WERI-Rb-1 (cell line): ENCODE measurements at places on chromosomes 16 and 17.

DNA sequence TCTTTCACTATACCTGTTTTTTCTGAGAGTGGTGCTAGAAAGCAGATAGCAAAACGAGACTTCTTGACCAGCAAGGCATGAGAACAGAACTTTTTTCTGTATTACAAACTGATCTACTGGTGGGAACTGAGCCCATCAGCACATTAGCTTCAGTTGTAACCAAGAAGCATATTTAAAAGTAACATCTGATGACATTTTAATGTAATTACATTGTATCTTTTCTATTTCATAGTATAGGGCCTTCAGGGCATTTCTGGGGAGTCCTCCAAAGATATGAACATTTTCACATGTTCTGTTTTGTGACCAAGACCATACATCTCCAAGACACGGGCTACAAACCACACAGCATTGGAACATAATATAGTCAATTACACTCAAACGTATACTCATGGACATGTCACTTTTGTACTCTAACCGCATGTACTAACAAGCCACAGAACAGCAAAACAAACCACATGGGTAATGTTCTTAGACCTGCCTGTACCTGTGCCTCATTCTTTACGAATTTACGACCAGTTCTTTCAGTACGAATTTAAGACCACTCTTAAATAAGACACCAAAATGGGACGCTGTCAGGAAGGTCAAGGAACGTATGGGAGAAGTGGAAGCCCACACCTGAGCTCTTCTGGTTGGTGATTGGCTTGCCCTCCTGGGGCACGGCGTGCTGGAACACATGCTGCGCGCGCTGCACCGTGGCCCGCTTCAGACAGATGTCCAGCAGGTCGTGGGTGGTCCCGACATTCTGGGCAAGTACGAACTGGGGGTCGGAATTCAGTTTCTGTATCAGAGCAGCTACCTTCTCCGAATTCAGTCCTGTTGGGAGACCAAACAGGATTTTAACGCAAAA is 825 bp downstream of the BLMH start:
- peak; percentile 71 for DNase-seq

- DNase-seq = no peak
Observed at GRCh38 chr17:29240477-29240876, 6.2 kb upstream of the CRYBA1 start.

DNA sequence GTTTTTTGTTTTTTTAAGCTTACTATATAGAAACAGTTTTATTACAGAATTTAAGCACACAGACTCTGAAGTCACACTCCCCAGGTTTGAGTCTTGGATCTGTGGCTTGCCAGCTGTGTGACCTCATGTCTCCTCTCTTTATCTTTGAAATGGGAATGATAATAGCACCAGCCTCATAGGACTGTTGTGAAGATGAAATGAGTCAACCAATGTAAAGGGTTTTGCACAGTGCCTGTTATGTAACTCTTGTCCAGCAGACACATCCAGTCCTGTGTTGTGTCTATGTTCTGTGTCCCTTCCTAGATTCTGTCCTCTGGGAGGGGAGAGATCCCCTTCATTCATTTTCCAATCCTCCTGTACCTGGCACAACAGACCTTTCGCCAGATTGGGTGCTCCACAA is 3.1 kb upstream of the CPD start:
- no peak for DNase-seq

DNA sequence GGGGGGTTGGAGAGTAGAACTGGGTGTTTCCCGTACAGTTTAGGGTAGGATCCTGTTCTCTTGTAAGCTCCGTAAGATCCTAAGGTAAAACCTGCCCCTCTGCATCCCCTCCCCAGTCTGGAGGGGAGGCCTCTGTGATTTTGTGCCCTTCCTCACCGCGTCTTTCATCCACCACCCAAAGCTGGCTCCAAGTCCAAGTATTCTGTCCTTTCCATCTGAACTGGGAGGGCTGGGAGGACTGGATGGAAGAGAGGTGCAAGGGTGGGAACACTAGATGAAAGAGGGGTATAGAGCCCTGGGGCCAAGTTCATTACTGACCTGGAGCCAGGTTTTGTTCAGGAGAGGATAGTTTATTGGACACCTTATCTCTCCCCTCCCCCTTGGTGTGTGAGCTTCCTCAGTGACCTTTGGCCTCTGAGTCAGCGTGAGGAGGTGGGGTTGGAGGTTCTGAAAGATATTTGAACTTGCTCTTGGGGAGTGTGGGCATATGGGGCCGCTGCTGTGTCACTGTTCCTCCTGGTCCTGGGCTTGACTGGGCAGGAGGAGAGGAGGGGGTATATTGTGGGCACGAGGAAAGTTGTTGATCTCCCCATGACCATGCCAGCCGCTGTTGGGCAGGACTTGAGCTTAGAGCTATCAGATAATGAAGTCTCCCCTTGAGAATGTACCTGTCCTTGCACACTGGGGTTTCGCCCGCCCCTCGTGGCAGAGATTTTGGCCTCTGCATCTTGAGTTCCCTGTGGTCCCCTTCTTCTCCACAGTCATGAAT is 1.6 kb downstream of the LASP1 start:
- no peak for DNase-seq

DNA sequence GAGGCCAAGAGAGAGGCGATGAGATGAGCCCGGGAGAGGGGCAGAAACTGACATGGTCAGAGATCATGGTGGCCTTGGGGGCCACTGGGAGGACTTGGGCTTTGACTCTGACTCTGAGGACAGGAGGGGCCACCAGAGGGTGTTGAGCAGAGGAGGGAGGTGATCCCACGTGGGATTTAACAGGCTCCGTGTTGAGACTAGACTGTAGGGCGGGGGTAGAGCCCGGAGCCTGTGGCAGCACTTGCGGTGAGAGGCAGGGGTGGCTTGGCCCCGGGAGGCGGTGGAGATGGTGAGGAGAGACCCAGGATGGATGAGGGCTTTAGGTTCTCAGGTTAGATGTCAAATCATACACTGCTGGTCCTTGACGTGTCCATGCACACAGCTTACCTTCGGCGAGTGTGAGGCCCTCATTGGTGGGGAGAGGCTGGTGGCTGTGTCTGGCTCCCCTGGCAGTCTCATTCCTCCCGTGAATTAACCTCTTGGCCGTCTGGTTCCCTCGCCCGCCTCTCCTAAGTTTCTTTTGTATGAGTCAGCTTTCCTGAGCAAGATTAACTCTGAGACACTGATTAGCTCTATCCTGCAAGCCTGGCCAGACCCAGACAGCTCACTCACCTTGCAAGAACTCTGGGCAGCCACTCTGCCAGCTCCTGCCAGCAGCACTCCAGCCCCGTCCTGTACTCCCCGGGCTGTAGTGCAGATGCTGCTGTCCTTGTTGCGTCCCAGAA is 39.7 kb downstream of the VPS35L start:
- DNase-seq = peak; percentile 84

DNA sequence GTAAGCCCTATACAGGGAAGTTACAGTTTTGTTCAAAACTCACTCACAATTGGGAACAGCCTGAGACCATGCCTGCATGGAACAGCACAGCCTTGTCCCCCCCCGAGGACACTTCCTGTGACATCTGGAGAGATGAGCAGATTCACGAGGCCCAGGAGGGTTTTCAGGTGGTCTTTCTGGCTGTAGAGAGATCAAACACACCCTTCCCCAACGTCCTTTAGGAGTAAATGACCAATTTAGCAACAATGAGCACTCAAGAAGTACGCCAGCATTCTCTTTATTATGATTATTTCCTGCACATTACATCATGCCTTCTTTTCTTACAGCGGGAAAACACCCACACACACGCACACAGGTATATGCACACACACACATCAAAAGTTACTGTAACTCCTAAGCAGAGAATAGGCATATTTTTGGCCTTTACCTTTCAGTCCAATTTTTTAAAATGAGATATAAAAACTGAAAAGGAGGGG is 39.0 kb downstream of the ADCY9 start:
- no peak for DNase-seq

- no peak for DNase-seq
Observed at GRCh38 chr17:81049973-81050551, 15.1 kb downstream of the BAIAP2 start.

GRCh38 chr17:65925606-65926307 is 266.2 kb downstream of the CEP112 start:
- DNase-seq = no peak

DNA sequence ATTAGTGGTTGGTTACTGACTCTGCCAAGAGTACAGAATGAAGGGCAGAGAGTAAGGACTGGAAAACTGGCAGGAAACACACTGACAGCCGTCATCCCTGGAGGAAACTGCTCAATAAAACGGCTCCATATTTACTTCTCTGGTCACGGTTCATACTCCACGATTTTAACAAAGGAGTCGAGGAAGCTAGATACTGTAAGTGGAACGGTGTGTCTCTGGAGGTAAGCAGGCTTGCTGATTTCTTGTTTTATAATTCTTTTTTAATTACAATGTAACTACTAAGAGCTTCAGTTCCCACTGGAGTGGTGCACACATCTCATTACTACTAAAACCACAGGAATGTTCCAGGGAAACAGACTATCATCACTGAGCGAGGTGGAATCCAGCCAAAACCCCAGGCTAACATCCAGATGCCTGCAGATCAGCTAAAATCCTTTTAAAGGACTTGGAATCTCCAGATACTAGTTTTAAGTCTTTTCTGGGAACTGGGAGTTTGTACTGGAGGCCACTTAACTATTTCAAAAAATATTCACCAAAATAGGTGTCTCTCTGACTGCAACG is 17.8 kb downstream of the SERPINF1 start:
- DNase-seq = no peak

GRCh38 chr16:81767987-81768592 is 11.0 kb upstream of the PLCG2 start:
- DNase-seq = no peak

- no peak for DNase-seq
Observed at GRCh38 chr16:86383488-86384262, 126.7 kb upstream of the FOXF1 start.

- no peak for DNase-seq
Observed at GRCh38 chr17:60160829-60161501, 11.2 kb downstream of the CA4 start.

DNA sequence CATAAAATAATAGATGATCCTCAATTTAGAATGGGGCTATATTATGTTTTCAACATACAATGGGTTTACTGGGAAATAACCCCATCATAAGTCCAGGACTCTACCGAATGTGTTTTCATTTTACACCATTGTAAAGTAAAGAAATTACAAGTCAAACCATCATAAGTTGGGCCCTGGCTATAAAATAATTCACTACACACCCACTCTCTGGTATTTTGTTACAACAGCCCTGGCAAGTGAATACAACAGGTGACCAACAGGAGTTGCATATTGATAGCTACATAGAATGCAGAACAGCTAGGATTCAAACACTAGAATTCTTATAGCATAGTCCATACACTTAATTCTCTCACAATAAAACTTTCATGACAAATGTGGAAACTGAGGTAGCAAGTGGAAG is 673.0 kb upstream of the CA10 start:
- no peak for DNase-seq

DNA sequence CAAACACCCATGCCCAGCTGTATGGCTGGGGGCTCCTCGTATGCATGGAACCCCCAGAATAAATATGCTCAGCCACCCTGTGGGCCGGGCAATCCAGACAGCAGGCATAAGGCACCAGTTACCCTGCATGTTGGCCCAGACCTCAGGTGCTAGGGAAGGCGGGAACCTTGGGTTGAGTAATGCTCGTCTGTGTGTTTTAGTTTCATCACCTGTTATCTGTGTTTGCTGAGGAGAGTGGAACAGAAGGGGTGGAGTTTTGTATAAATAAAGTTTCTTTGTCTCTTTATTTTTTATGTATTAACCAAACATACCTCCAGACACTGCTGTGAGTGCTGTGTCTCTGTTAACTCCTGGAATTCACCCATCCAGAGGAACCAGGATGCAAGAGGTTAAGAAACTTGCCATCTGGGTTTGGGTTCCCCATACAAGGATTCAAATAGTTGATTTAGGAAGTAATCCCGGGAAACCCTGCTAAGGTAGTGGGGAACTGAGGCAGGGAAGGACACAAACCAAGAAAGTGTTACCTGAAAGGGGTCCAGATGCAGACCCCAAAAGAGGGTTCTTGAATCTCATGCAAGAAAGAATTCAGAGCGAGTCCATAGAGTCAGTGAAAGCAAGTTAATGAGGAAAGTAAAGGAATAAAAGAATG is 37.4 kb upstream of the IL21R start:
- no peak for DNase-seq

GRCh38 chr17:81306491-81306890 is 11.4 kb upstream of the SLC38A10 start:
- peak; percentile 79 for DNase-seq

DNA sequence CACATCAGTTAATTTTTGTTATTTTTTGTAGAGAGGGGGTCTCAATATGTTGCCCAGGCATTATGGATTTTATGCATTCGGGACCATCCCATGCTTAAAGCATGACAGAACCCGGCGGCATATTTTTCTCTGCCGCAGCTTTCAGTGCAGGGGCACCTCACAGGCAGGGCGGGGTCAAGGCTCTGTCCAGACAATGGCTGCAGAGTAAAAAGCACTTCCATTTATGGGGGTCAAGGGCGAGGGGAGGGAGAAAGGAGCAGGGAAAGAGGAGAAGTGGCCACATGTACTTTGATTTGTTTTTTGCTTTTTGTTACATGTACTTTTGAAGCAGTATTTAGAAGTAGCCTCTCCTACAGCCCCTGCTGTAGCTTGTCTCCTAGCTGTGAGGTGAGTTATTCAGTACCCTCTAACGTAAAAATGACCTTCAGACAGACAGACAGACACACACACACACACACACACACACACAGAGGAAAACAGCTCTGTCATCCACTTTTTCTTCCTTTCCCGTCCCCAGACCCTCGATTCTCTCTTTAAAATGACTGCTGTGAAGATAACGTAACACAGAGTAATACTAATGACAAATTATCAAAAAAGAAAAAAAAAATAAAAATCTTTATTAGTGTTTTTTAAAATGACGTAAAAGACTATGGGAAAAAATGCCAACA is 856 bp upstream of the SCPEP1 start:
- no peak for DNase-seq

DNA sequence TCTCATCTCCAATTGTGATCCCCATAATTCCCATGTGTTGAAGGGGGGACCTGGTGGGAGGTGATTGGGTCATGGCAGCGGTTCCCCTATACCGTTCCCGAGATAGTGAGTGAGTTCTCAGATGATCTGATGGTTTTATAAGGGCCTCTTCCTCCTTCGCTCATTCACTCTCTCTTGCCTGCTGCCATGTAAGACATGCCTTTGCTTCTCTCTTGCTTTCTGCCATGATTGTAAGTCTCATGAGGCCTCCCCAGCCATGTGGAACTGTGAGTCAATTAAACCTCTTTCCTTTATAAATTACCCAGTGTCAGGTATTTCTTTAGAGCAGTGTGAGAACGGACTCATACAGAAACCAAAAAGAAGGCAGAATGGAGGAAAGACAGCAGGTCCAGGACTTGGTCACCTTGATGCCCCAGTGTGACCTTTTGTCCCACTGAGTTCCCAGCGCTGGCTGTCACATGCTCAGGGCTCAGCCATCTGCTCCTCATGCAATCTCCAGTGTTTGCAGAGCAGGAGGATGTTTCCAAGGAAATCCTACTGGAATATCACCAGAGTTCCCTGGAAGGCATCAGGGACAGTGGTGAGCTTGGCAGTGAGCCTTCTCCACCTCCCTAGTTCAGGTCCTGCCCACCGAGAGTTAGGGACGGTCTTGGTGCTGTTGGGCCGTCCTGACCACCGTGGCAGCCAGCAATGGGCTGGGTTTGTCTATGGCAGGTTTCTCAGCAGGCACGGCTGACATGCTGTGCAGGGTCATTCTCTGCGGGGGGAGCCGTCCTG is 96.7 kb downstream of the SEC14L1 start:
- peak; percentile 88 for DNase-seq

- DNase-seq = no peak
Observed at GRCh38 chr17:77253611-77254051, 112.9 kb downstream of the SEC14L1 start.
